ENCODE measurements at places on chromosomes 16 and 17. TPM values are rescaled to one million over a fixed set of nuclear protein-coding genes. Genes with fewer than 3 reads are reported as not detected.

GRCh38 chr16:3759736-3760135 lies 42.4 kb upstream of the TRAP1 start:
- no peak for DNase-seq

DNA sequence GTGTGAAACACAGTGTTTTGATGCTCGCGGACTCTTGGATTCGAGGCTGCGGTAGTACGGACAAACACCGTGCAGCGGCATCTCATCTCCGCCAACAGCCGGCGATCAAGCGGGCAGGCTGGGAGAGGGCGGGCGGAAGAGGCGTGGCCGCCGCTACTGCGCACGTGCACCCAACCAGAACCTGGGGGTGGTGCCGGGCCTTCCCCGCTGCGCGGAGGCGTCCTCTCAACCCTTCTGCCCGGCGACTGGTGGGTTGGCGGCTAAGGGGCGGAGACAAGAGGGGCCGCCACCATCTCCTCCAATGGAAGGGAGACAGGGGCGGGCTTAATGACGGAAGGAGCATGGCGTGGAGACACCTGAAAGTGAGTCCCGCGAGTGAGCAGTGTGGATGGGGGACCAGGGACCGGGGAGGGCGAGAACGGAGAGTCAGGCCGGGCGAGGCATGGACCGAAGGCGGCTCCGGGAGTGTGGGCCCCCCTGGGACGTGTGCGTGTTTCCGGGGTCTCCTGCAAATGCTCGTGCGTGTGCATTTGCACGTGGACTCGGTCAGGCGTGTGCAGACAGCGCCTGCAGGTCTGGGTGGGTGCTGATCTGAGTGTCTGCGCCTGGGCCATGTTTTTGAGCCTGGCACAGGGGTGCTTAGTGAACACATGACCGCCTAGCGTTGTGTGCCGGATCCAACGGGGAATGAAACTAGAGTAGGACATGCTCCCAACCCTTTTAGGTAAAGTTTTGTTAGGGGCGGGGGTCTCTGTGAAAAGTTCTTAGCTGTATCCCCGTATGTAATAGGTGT lies at the start of gene DHODH:
Gene DHODH (plus strand): TSS at position 321 of the 793 bp plus-strand sequence. CDS start 21 bp downstream, at position 342.
- peak; percentile 98 for DNase-seq

Gene KCNJ18
- not detected for total RNA-seq

Gene NPIPB9
- 2.7 TPM for total RNA-seq

DNA sequence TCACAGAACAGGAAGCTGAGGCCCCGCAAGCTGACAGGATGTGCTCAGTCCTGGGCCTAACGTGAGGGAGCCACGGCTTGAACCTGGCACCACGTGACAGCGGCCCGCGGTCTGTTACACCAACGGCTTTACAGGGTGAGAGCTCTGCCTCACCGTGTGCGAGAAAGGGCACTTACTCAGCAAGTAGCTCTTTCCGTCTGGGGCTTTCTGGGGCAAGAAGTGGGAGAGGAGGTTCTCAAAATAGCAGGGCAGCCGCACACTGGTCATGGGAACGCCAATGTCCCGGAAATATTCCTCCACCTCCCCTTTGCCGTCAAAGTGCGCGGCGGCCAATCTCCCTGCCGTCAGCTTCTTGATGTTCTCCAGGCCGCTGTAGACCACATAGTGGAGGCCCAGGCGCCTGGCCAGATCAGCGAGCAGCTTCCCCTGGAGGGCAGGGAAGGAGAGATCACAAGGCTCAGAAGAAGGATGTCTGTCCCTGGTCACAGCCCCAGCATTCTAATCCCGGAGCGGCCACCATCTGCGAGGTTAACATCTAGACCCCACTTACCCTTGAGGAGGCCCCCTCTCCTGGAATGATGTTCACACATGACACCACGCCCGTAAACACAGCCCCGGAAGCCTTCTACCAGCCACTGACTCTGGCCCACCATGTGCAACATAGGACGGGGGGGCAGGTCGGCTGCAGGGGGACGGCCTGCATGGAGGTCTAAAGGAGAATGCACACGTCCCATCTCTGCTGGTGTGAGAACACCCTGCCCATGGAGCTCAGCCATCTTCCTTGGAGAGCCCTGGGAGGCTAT lies 8.2 kb downstream of the NMRAL1 start:
- DNase-seq = peak; percentile 84

Gene CD300LB
- not detected for total RNA-seq

Gene NPW
- total RNA-seq = 0.65 TPM

DNA sequence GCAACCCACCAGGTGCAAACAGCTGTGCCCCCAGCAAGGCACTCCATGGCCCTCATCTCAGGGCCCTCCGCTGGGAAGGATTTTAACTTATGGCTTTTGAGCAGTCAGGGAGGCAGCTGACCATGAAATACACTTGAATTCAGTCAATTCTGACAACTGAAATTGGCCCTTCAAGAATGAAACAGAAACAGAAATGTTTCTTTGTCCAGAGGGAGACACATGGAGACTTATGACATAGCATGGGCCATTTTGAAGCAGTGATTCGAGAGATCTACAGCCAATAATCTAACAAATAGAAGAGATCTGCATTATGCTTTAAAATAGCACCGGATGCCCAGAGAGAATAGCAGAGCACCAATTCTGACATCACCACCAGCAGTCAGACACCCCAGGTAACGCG lies 7.5 kb downstream of the CACNG1 start:
- DNase-seq = no peak

- DNase-seq = no peak
These were observed 16.0 kb downstream of the ENGASE start for GRCh38 chr17:79090443-79091225.

- DNase-seq = peak; percentile 73
These were observed 36.0 kb downstream of the PGS1 start for GRCh38 chr17:78414178-78415162.

Gene TOX3
- not detected for total RNA-seq

GRCh38 chr17:34318474-34318873 lies 761 bp upstream of the CCL8 start:
- DNase-seq = no peak

Gene CCL15
- total RNA-seq = not detected

Gene KIAA0753
- 14.6 TPM for total RNA-seq
